CD4-positive, alpha-beta T cell treated with Interferon gamma for 1 hour (primary cell): ENCODE measurements at places on chromosomes 13 and 19.

- DNase-seq: no peak
These were observed 31.6 kb upstream of the TFDP1 start for GRCh38 chr13:113552786-113553434.

DNA sequence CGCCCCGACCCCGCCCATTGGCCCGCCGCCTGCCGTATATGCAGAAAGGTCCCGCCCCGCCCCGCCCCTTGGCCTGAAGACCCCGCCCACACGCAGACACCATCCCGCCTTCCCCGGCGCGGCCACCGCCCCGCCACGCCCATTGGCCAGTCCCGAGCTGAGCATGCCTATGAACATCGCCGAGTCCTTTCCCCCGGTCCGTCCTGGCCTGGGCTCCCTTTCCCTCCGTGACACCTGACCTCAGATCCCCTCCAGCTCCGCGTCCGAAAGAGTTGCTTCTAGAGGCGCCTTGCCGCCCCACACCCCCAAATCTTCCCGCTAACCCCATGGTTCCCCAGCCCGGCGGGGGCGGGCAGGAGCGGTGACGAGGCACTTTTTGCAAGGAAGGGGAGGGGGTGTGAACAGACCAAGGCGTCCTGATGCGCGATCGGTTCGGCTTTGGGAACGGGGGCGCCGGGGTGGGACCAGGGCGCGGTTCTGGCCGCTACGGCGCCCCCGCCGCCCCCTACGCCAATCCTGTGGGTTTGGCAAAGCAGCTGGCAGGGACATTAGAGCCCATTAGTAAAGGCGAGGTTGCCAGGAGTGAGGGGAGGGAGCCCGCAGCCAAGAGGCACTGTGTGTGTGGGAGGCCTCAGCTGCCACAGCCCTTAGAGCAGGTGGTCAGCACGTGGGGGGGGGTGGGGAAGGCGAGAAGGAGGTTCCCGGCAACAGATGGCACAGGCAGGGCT lies 406 bp upstream of the NUMBL start:
- peak; percentile 85 for DNase-seq

GRCh38 chr13:44304433-44304725 lies 69.2 kb upstream of the SERP2 start:
- DNase-seq: no peak

GRCh38 chr13:97028441-97029299 lies 34.4 kb upstream of the OXGR1 start:
- peak; percentile 9 for DNase-seq

DNA sequence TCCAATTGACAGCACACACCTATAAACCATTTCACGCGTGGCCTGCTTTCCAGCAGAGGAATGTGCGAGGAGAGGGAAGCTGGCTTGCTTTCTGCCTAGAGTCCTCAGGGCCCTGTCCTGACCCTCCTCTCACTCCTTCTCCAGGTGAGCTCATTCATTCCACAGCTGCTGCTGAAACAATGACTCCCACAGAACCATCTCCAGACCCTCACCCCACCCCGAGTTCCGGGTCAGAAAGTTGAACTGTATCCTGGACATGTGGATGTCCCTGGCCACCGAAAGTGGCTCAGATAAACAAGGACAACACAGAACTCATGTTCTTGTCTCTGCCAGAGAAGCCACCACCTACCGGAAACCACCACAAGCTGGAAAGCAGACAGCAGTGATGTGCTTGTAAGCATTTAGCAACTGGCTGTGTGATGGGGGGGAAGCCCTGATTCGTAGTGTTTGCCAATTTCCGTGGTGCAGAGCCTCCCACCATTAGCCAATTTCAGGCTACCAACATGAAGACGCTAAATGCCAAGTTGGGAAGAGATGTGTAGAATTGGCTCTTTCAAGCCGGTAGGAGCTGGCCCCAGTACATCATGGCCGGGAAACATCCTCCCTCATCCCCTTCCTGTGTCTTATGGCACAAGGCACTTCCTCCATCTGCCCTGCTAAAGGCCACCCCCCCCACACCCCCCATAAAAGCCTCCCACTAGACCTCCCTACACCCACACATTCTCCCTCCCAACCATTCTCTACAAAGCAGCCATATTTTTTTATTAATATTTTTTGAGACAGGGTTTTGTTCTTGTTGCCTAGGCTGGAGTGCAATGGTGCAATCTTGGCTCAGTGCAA lies 5.0 kb downstream of the SYCE2 start:
- peak; percentile 51 for DNase-seq

DNA sequence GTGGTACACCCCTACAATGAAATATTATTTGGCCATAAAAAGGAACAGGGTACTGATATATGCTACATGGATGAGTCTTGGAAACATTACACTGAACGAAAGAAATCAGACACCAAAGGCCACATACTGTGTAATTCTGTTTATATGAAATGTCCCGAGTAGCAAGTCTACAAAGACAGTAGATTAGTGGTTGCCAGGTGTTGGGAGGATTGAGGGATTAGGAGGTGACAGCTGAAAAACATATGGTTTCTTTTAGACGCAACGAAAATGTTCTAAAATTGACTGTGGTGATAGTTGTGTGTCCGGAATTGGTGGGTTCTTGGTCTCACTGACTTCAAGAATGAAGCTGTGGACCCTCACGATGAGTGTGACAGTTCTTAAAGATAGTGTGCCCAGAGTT lies 35.1 kb downstream of the IL17D start:
- no peak for DNase-seq
